ENCODE measurements at places on chromosomes 6 and 20. TPM values are rescaled to one million over a fixed set of nuclear protein-coding genes. Genes with fewer than 3 reads are reported as not detected.

Gene NR2E1
- not detected for total RNA-seq

Gene JPH2
- total RNA-seq, result 1.2 TPM

Gene PAK5
- total RNA-seq, result not detected

Gene PTCRA
- total RNA-seq, result not detected

Gene ARFGEF2
- 16.5 TPM for total RNA-seq

Gene PRL
- not detected for total RNA-seq
